KBM-7 (cell line): ENCODE measurements at places on chromosomes 11 and 22.
A peak's percentile ranks its signal among the peaks of the same experiment; 100 is the strongest.

- peak; percentile 66 for DNase-seq
Observed at GRCh38 chr22:29625090-29625825, 21.8 kb downstream of the NF2 start.

GRCh38 chr11:95850137-95850536 lies 59.8 kb downstream of the CEP57 start:
- no peak for DNase-seq

DNA sequence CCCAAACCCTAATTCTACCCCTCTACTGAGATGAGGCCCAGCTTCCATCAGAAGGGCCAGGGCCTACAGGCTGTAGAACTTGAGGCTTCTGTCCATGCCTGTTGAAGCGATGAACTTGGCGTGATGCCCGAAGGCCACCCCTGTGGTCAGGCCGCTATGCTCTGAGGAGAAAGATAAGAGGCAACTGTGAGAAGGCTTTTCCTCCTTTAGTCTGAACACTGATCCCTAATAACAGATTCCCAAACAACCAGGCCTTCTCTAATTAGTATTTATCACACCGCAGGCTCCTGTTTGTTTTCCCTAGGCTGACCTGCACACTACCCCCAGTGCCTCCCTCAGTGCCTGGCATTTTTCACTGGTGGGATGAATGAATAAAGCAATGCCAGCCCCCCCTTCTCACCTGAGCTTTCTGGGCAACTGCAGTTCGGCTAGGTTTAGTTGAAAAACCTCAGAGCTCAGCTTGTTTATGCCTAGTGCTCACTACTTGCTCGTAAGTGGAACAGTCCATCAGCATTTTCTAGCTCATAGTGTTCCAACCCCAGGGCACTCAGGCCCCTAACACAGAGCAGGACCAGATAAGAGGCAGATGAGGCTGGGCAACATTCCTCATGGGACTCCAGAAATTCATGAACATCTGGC lies 15.2 kb downstream of the PRPF19 start:
- DNase-seq, result no peak

DNA sequence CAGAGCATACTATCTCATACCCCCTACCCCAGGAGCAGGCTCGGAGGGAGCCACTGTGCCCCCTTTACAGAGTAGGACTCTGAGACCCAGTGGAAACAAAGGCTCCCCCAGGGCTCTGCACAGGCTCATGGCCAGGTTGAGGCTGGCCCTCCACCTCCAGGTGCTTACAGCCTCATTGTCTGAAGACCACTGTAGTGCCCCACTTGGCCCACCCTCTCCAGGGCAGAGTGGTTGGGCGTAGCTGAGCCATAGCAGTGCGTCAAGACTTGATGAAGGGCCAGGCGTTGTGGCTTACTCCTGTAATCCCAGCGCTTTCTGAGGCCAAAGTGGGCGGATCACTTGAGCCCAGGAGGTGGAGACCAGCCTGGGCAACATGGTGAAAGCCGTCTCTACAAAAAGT lies 1.7 kb downstream of the ANKRD13D start:
- DNase-seq, result no peak
